ENCODE measurements at places on chromosomes 2 and 18.

GRCh38 chr2:44949329-44950151, 8.0 kb downstream of the SIX3 start:
- DNase-seq = no peak

DNA sequence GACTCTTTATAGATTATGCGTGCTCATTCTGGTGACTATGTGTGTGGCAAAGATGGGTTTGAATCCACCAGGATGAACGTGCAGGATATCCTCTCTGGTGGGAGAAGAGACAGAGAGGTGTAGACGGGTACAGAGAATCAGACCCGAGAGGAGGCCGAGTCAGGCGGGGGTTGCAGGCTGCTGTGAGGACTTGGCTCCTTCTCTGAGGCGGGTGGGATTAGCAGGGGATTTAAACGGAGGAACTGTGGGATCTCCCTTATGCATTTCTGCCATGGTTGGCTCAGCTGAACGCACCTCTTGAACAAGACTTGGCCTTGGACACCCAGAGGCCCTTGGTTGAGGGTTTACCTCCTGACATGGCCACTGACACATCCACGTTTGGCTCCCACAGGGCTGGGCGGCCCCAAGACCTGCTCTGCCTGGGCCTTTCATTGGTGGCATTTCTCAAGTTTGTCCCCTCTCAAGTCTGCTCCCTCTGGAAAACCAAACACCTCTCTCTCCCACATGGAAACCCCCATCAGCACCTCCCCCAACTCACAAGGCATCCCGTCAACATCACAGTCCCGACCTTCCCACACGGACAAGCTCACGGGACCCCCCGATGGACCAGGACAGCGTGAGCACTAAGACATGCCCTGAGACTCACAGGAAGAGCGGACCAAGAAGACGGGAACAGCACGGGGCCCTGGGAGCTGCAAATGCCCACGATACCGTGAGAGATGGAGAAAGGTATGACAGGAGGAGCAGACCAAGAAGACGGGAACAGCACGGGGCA, 158.3 kb downstream of the RTP5 start:
- DNase-seq = no peak

DNA sequence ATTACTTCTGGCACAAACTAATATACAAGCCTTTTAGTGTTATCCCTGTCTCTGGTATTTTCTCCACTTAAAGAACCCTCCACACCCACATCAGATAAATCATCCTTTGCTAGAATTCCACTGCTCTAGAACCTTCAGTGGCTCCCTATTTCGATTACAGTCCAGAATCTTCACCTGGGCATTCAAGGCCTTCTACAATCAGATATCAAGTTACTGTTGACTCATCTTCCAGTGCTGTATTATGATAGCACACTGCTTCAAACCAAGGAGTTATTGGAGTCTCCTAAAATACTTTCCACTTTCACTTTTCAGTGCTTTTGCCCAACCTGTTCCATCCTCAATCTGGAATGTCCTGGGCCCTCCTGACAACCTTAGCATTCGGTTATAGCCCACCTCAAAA, 3.4 kb downstream of the CGREF1 start:
- no peak for DNase-seq

- no peak for DNase-seq
Observed at GRCh38 chr2:225056330-225057073, 14.2 kb upstream of the DOCK10 start.

DNA sequence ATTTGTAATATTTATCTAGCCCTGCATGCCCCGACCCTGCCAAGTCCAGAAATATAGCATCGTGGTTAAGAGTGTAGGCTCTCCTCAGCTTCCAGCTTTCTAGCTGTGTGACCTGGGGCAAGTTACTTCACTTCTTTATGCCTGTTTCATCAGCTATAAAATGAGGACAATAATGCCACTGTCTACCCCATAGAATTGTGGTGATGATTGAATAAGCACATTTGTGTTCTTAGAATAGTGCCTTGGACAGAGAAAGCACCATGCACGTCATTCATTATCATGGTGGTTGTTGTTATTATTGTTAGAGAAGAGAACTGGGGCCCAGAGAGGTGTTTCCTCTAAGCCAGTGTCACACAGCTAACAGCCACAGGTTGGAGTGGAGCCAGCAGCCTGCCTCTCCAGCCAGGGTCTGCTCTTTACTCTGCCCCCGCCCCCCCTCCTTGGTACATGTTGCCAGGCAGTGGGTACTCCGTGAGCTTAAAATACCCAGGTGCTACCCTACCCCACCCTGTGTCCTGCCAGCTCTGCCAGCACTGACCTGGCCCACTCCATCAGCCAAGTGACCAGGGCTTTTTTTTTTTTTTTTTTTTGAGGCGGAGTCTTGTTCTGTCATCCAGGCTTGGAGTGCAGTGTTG, 202.1 kb downstream of the CTIF start:
- DNase-seq = no peak

DNA sequence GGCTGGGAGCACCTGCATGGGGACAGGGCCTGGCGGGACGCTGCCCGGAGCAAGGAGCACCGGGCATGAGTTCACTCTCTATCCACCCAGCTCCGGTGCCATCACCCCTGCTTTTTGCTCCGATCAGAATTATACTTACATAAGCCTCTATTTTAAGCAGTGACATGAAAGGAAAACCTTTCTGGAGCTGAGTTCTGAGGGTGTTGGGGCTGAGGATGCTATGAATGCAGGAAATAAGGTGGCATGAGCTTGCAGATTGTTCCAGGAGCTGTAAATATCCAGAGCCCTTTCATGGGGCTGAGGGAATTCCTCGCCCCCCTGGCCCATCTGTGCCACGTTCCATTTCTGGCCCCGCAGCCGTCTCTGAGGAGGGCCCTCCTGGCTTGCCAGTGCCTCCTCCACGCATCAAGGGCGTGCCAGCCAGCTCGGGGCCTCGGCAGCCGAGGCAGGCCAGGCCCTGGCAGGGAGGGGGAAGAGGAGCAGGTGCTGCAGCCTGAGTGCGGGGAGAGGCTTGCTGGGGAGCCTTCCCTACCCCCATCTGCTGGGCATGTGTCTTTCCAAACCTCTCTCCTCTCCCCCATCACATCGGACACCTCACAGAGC, 91.7 kb upstream of the MCFD2 start:
- DNase-seq = no peak

- no peak for DNase-seq
Observed at GRCh38 chr2:198374375-198375082, 570.1 kb downstream of the PLCL1 start.

- no peak for DNase-seq
Observed at GRCh38 chr2:39532933-39533332, 95.8 kb upstream of the MAP4K3 start.

DNA sequence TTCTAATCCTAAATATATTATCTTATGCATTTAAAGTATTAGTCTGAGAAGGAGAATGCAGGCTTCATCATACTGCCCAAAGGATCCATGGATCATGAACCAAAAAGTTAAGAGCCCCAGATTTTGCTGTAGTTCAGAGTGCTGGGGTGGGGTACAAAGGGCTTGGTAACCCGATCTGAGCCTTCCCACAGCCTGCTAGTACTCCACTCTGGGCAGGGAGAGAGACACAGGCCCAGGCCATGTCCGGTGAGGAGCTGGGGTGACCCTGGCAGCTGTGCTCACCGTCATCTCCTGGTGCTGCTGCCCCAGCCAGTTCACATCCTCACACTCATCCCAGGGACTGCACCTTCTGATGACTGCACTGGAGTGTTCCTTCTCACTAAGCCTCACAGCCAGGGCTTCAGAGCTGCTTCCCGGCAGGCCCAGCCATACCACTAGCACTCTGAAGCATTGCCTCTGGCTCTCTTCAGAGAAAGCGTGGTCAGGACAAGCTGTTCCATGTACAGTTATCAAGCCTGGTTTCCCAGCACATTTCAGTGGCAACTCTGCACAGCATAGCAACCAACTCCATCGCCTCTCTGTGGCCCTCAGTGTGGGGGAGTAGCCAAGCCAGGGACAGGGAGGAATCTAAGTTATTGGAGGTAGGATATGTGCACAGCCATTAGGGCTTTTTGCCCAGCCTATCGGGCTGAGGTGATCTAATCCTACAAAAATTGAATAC, 189.0 kb upstream of the CTAGE1 start:
- no peak for DNase-seq

GRCh38 chr18:8657873-8658470, 47.4 kb upstream of the MTCL1 start:
- DNase-seq = no peak

DNA sequence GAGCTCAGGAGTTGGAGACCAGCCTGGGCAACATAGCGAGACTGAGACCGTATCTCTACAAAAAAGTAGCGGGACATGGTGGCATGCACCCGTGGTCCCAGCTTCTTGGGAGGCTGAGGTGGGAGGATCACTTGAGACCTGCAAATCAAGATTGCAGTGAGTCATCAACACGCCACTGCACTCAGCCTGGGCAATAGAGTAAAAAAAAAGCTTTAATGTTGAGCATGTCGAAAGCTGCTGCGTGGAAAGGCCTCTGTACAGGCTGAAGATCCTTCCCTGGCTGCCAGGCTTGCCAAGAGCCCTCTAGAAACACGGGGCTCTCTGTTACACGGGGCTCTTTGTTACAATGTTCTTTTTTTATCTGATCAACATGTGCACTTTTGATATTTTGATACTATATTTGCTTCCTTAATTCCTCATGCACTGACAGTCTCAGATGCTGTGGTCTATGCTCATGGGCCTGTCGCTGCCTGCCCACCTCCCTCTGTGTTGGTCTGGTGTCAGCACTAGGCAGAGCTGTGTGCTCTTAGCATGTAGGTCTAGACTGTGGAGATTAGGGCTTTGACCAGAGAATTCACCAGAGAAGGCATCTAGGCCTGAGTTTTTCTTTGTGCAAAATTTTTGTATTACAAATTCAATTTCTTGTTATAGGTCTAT, 18.7 kb downstream of the CLK1 start:
- DNase-seq = no peak

DNA sequence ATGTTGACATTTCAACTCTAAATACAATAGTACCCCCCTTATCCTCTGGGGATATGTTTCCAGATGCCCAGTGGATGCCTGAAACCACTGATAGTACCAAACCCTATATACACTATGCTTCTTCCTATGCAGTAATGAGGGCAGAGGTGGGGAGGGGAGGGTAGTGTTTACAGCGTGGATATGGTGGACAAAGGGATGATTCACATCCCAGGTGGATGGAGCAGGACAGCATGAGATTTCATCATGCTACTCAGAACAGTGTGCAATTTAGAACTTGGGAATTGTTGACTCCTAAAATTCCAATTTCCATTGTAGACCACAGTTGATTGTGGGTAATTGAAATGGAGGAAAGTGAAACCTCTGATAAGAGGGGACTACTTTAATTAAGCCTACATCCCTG, 75.4 kb downstream of the TSN start:
- DNase-seq = no peak

- DNase-seq = no peak
Observed at GRCh38 chr2:230153390-230153976, 66.3 kb downstream of the SP110 start.

GRCh38 chr2:182618672-182619079, 97.4 kb upstream of the DNAJC10 start:
- no peak for DNase-seq

Data from T-cell (primary cell).